Mesenchymal stem cell (in vitro differentiated cells and primary cell): ENCODE measurements at places on chromosomes 12 and 14.

DNA sequence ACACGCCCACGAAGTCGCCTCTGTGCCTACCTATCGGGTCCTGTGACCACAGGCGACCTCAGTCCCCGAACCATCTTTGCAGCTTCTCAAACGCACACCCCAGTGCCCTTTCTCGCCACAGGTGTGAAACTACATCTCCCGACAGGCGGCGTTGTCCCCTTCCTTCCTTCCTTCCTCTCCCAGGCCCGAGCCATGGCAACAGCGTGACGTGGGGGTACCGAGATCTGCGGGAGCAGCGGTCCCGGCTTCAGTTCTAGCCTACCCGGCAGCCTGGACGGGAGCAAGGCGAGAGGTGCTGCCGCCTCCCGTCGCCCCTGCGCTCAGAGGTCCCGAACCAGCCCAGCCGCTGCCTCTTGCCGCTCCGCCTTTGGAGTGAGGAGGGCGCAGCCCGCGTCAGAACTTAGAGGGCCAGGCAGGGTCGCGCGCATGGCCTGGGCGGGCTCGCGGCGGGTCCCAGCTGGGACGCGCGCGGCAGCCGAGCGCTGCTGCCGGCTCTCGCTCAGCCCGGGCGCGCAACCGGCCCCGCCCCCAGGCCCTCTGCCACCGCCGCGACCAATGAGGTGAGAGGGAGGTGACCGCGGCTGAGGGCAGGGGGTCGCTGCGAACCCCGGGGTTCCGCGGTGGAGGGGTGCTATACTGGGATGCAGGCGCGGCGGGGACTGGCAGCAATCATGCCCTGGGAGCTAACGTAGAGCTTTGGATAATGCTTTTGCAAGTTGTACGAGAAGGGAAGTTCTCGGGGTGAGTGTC lies at the start of gene COQ10A:
Gene COQ10A, plus strand, starts transcription at position 250 of the 750 bp plus-strand sequence. Its CDS starts 177 bp downstream, at position 427.
- DNase-seq, result peak; percentile 93

DNA sequence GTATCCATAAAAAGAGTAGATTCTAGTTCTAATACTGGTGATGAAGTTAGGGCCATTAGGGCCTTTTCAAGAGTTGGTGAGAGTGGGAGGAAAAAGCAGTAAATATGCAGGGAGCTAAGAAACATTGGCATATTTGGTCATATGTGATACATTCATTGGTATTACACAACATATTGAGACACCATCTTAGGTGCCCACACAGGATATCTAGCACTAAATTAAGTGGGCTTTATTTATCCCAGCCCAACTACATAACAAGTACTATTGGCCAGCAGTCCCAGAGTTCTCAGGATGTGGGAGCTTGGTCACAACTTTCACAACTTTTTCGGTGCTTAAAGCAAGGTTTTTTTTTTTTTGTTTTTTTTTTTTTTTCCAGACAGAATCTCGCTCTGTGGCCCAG lies 2.0 kb upstream of the ING4 start:
- DNase-seq, result no peak

DNA sequence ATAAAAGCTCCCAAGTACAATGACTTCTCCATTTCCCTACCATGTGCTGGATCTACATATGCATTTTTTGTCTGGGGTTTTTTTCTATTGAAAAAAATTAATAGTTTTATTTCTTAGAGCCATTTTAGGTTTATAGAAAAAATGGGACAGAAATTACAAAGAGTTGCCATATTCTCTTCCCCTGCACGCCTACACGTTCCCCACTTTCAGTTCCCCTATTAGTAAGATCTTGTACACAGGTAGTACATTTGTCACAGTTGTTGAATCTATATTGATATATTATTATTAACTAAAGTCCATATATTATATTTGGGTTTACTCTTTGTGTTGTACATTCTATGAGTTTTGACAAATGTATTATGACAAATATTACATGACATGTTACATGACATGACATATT lies 35.7 kb downstream of the SIX6 start:
- DNase-seq, result no peak

- DNase-seq, result peak; percentile 37
These were observed 111.3 kb upstream of the FKBP4 start for GRCh38 chr12:2683283-2684025.
